SW480 (cell line): ENCODE measurements at places on chromosomes 1 and 21.

DNA sequence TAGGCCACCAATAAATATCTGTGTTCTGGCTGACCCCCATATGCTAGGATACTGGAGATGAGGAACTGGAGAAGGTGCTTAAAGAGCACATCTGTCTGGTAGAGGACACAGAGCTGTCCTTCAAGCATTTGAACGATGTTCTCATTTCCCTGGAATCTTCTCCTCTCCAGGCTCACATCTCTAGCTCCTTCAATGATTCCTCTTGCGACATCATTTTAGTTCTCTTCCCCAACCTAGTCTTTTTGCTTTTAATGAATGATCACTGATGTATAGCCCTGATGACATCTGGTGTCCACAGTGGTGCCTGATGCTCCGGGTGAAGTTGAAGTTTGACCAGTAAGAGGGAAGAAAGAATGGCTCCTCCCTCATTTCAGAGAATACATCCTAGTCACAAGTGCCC lies 80.8 kb upstream of the UBE2U start:
- DNase-seq: no peak

DNA sequence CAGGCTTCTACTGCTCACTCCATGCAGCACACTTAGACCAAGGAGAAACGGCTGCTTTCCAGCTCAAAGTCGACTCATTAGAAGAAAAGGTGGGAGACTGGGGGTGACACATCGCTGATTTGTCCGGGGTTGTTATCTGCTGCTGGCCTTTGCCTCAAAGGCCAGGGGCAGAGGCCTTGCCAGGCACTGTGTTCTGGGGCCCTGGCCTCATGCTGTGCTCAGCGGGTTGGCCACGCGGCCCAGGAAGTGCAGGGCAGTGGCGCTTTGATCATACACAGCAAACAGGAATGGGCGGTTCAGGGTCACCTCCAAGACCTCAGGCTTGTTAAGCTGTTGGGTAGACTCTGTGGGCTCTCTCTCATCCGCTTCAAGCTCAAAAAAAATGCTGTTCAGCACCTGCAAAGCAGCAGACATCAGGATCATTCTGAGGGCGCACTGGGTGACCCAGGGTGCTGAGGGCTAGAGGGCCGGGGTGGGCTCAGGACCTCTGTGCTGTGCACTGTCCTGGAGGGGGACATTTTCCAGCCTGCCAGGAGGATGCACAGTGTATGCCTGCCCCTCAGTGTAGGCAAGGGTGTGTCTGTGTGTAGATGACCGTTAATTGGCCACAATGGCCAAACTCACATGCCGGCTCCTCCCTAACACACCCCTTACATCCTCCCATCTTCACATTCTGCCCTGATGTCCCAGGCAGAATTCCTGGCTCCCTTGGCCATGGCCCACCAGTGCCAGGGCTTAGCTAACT lies 10.8 kb downstream of the AGT start:
- peak; percentile 75 for DNase-seq

DNA sequence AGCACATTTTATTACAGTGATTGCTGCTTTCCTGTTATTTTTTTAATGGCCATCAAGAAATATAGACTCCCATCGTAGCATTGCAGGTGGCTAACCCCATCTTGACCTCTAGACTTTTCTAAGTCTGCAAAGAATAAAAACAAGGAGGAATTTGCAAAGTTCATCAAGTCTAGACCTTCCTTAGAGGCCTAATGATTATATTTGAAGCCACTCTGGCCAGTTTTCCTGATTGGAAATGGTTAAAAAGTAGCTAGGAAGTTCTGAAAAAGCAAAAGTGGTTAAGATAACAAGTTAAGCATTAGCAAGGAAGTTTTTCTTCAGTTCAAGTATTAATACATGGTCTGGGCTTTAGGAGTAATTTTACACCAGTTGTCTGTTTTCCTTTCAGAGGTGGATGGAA lies 16.7 kb upstream of the KCNJ15 start:
- DNase-seq: no peak

- DNase-seq: no peak
Measured at GRCh38 chr21:15752763-15753407, 23.1 kb downstream of the USP25 start.

DNA sequence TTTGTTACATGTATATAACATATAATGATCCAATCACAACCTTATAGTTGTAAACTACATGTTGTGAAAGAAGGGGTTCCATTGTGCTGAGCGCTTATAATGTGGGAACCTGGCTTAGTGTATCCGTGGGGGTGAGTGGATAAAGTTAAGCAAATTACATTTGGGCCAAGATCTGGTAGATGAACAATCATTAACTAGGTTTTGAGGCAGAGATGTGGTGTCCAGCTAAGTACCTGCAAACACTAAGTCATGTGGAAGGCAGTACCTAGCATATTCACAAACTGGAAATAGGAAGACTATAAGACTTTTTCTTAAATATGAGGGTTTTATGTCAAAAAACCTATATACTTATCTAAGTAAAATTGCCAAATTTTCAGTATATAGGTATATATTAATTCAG lies 167.2 kb upstream of the PDE4B start:
- DNase-seq: no peak

GRCh38 chr1:119737040-119737682 lies 25.4 kb downstream of the PHGDH start:
- DNase-seq: peak; percentile 83

GRCh38 chr1:6178751-6179563 lies 1.2 kb downstream of the CHD5 start:
- DNase-seq: no peak

GRCh38 chr1:11156441-11156840 lies 32.7 kb upstream of the ANGPTL7 start:
- no peak for DNase-seq
